ENCODE measurements at places on chromosomes 3 and 15. TPM values are rescaled to one million over a fixed set of nuclear protein-coding genes. Genes with fewer than 3 reads are reported as not detected.

Gene FSTL1
- 690 TPM for total RNA-seq

- no peak for DNase-seq
Observed at GRCh38 chr3:117117188-117117936, 407.8 kb downstream of the TUSC7 start.

Gene CD200R1
- not detected for total RNA-seq

Gene HTD2
- total RNA-seq = 5.4 TPM

DNA sequence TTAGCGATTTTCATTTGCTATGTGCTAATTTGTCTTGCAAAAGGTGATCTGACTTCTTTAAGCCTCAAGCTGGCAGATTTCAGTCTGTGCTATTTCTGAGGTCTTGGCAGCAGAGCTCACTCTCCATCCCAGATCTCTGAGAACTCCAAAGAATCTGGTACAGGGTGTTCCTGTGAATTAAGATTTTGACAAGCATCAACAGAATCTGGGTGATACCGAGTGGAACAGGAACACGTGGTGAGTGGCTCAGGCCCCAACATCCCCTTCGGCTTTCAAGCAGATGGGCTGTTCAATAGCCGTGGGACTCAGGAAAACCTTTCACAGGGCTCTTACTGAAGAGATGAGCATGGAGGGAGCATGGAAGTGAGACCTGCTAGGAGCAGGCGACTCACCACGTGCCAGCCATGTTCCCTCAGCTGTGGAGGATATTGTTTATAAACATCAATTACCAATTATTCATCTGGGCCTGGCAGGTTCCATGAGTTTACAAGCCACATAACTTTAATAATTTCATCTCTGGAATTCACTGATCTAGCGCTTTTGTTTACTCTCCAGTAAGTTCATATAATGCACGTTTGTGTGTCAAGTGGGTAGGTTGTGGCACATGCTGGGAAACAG, 103.4 kb upstream of the SELENOK start:
- no peak for DNase-seq

Gene FETUB
- total RNA-seq = not detected

Gene ATP13A4
- total RNA-seq = 0.07 TPM

- no peak for DNase-seq
Observed at GRCh38 chr3:171829841-171830517, 13.2 kb upstream of the TMEM212 start.

Gene TMEM266
- total RNA-seq = not detected

Gene ITIH4
- total RNA-seq = 0.49 TPM

- DNase-seq = no peak
Observed at GRCh38 chr3:125045194-125045593, 10.6 kb downstream of the HEG1 start.

- DNase-seq = no peak
Observed at GRCh38 chr3:34864011-34864410, 775.3 kb upstream of the ARPP21 start.

GRCh38 chr3:102488331-102488730, 53.5 kb downstream of the ZPLD1 start:
- no peak for DNase-seq

- DNase-seq = no peak
Observed at GRCh38 chr15:84605554-84605882, 4.7 kb downstream of the ZSCAN2 start.

Gene DCLK3
- total RNA-seq = not detected

Gene TRH
- not detected for total RNA-seq

Gene PROS1
- total RNA-seq = 11.2 TPM

DNA sequence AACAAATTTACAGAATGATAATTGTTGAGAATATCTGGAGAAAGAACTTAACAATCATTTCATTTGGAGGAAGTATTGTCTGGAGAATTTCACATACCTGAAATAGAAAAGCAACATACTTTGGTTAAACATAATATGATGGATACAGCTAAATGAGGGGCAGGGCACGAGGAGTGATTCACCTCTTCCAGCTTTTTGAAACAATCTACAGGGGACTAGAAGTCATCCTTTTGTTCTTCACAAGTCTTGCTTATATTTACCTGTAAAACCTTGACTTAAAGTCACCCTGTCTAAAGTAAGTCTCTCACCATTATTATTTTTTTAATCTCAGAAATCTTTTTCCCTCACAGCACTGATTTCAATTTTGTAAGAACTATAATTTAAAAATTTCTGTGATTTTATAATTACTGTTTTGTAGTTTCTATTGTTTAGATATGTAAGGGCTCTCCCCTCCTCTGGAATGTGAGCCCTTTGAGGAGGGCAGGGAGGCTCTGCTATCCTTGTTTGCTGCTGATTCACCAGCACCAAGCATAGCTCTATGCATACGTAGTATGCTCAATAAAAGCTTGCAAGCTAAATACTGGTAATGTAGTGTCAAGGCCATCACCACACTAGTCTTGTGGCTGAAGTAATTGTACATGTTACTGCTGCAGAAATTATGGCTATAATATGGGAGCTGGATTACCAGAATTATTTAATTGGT, 193.9 kb upstream of the THRB start:
- DNase-seq = no peak

GRCh38 chr15:44034933-44035624, 160.0 kb downstream of the FRMD5 start:
- DNase-seq = peak; percentile 69

Gene PSMD6
- total RNA-seq = 128 TPM

Gene ZBBX
- 0.04 TPM for total RNA-seq

DNA sequence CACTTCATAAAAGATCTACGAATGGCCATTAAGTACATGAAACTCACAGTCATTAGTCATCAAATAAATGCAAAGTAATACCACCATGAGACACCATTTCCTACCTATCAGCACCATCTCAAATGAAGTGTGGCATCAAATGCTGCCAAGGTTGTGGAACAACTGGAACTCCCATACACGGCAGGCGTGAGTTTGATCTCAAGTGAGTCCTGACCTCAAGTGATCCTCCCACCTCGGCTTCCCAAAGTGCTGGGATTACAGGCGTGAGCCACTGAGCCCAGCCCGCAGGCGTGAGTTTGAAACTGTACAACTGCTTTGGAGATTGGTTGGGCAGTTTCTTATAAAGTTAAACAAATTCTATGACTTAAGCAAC, 28.8 kb upstream of the HDAC11 start:
- no peak for DNase-seq

GRCh38 chr3:32606960-32607359, 36.3 kb upstream of the DYNC1LI1 start:
- no peak for DNase-seq

- no peak for DNase-seq
Observed at GRCh38 chr3:85800676-85801075, 841.9 kb downstream of the CADM2 start.

Gene NMNAT3
- total RNA-seq = 0.86 TPM

- DNase-seq = no peak
Observed at GRCh38 chr3:61194892-61195538, 56.2 kb downstream of the FHIT start.

- DNase-seq = no peak
Observed at GRCh38 chr3:23206366-23206765, 3.2 kb downstream of the UBE2E2 start.

- no peak for DNase-seq
Observed at GRCh38 chr3:38039899-38040261, 872 bp downstream of the DLEC1 start.

DNA sequence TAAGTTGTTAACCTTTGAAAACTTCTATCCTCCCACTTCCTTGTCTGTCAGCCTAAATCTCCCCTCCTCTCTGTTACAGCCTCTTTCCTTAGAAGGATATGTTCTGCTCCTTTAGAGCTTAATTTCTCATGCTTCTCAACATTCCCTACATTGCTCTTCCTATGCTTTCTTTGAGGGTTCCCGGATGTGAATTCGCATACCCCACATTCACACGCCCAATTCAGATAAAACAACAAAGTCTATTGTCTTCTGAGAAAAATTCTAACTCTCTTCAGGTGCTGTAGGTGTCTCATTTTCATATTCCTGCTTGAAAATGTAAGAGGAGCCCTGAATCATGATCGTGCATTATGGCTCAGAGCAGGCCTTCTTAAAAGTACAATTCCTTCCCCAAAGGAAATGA, 171.8 kb upstream of the DPH6 start:
- DNase-seq = no peak

GRCh38 chr3:55477306-55478303, 9.5 kb downstream of the WNT5A start:
- no peak for DNase-seq

DNA sequence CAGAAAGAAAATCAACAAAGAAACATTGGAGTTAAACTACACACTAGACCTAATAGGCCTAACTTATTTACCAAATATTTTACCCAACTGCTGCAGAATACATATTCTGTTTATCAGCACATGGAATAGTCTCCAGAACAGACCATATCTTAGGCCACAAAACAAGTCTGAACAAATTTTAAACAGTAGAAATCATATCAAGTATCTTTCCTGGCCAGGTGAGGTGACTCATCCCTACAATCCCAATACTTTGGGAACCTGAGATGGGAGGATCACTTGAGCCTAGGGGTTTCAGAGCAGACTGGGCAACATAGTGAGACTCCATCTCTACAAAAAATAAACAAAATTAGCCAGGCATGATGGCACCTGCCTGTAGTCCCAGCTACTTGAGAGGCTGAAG, 18.1 kb upstream of the KPNA4 start:
- no peak for DNase-seq

GRCh38 chr3:52851348-52851747, 16.5 kb upstream of the MUSTN1 start:
- peak; percentile 13 for DNase-seq

Gene PRSS50
- total RNA-seq = not detected

DNA sequence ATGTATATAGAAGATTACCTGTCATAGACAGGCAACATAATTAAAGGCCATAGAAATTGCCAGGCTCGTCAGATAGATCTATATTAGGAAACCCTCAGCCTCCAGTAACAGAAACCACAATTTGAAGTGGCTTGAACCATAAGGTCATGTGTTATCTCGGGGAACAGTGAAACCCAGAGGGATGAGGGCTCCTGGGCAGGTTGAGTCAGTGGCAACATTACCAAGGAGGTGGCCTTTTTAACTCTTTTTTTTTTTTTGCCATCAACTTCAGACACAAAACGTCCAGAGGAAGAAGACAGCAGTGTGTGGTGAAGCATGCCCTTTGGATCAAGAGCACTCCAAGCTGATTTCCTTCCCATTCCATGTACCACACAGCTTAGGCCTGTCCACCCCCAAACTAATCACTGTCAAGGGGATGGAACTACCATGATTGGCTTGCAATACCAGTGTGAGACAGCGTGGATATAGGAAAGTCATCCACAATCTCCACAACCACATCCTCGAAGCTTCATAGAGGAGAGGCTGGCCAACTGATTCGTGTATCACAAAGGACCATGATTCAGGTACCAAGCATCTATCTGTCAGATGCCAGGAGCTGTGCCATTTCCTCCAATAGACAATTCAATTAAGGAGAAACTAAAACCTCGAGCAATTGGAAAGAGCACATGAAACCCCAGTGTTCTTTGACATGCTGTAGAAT, 999 bp upstream of the KIF7 start:
- no peak for DNase-seq

Gene MYO5C
- 6.9 TPM for total RNA-seq

DNA sequence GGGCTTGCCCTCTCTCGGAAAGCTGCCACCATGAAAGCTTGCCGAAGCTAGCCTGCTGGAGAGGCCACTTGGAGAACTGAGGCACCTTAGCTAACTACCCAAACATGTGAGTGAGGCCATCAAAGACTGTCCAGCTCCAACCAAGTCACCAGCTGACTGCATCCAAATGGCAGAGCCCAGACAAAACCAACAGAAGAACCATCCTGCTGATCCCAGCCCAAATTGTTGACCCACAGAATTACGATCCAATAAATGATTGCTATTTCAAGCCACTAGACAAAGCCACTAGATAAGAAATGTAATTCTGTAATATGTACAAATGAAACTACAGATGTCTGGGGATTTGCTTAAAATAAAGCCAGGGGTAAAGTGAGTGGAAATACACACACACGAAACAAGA, 109.8 kb upstream of the TRPM1 start:
- no peak for DNase-seq

- DNase-seq = peak; percentile 17
Observed at GRCh38 chr3:23600167-23600871, 205.4 kb upstream of the UBE2E1 start.

- no peak for DNase-seq
Observed at GRCh38 chr15:44319385-44319784, 30.9 kb downstream of the GOLM2 start.

- DNase-seq = no peak
Observed at GRCh38 chr3:27633224-27633545, 88.9 kb downstream of the EOMES start.

DNA sequence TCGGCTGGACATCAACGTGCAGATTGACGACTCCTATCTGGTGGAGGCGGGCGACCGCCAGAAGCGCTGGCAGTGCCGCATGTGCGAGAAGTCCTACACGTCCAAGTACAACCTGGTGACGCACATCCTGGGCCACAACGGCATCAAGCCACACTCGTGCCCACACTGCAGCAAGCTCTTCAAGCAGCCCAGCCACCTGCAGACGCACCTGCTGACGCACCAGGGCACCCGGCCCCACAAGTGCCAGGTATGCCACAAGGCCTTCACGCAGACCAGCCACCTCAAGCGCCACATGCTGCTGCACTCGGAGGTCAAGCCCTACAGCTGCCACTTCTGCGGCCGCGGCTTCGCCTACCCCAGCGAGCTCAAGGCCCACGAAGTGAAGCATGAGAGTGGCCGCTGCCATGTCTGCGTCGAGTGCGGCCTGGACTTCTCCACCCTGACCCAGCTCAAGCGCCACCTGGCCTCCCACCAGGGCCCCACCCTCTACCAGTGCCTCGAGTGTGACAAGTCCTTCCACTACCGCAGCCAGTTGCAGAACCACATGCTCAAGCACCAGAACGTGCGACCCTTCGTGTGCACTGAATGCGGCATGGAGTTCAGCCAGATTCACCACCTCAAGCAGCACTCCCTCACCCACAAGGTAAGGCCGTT, 34.2 kb downstream of the IDH2 start:
- DNase-seq = no peak
